ENCODE measurements at places on chromosomes 5 and 9.

- no peak for DNase-seq
Observed at GRCh38 chr5:139413153-139413552, 9.3 kb upstream of the SPATA24 start.

DNA sequence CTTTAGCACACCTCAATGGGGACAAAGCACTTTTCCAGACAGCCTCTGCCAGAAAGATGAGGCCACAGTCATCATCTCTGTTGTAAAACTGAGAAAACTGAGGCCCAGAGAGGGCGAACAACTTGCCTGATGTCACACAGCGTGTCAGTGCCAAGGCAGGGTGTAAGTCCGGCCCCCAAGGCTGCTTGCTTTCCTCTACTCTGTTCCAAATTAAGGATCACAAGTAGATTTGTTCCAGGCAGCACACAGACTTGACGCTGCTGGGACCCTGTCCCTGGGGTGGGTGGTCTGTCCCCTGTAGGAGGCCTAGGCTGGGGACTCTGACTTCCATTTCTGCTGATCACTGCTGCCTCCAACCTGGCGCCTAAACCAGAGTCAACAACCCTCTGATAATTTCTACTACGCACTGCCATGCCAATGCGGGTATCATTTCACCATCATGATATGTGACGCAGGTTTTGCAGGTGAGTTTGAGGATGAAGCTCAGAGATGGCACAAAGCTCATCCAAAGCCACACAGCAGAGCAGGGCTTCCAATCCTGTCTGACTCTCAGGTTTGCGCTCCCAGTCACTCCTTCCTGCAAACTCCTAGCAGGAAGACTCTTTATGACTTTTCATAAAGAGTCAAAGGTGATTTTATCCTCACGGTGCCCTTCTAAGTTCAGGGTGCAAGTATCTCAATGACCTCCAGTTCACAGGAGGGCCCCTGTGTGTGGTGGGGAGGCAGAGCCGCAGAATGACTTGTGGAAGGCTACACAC lies 13.5 kb upstream of the RALGDS start:
- DNase-seq: no peak

- no peak for DNase-seq
Observed at GRCh38 chr5:4246447-4246846, 650.8 kb downstream of the IRX1 start.

GRCh38 chr9:32672469-32672868 lies 37.0 kb upstream of the TAF1L start:
- no peak for DNase-seq

DNA sequence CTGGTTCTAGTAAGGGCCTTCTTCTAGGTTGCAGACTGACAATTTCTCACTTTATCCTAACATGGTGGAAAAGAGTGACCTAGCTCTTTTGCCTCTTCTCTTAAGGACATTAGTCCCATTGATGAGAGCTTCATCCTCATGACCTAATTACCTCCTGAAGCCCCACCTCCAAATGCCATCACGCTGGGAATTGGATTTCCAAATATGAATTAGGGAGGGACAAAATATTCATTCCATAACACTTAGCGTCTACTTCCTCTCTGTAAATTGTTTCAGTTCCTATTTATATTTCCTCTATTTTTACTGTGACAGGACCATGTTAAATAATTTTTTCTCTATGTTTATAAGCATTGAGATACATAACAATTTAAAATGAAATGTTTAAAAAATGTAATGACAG lies 408.8 kb downstream of the CDH10 start:
- DNase-seq: no peak

DNA sequence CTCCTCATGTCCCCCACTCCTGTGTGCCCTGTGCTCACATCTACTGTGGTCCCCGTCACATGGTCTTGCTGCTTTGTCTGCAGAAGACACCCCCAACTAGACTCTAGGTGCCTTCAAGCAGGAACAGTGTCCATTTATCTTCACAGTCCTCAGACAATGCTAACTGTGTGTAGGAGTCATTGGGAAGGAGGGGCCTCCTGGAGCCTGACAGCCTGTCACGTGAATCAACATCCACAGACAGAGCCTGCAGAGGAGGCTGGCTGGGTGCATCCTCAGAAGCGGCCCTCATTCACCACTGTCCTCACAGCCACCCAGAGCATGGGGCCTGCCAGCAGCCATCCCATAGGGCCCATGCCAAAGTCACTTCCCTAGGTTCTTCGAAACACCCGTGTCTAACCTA lies 98.7 kb downstream of the MED10 start:
- no peak for DNase-seq

DNA sequence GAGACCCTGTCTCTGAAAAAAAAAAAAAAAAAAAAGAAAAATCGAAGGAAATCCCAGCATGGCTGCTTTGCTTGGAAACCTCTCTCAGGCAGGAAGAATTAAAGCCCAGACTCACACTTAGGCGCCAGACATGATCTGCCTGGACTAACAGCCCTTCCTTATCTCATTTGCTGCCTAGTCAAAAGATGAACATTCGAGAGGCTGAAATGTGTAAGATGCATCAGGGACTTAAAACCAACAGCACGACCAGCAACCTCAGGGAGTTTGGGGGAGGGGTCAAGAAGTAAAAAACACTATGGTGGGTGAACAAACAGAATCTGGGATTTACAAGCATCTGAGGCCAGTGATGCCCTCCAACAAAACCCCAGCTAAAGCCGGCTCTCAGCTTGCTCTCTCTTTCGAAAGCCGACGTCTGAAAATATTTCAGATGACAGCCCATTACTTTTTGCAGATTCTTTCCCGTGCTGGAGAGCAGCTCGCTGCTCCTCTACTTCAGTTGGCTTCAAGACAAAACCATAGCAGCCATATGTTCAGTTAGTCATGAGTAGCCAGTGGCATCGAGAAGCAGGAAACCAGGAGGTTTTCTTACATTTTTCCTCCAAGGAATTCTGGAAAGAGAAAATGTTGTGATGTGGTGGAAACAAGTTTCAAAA lies 249.9 kb downstream of the MARCHF11 start:
- DNase-seq: no peak

DNA sequence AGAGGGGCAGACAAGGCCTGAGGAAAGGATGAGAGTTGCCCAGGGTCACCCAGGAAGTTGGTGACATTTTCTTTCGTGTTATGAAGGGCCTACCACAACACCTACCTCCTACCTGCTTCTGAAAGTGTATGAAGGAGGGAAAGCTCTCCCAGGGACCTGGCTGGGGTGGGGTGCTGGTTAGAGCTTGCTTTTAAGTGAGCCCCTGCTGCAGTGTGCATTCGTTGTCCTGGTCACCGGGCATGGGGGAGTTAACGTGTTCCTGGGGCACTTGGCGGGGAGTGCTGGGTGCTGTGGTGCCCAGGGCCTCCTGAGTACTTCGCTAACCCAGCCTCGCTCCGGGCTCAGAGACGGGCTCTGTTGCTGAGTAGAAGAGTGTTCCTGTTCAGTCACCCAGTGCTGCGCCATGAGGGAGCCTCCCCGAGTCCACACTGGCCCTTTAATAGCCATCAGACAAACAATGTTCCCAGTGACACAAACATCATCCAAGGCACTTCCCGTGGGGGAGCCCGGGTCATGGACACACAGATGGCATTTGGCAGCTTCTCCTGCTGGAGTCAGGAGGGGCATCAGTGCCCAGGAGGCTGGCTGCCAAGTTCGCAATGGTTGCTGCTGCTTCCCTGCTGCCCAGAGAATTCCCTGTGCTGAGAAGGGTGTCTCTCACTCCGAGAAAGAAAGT lies 85.7 kb downstream of the AMBP start:
- no peak for DNase-seq

- no peak for DNase-seq
Observed at GRCh38 chr9:132154863-132155567, 6.8 kb upstream of the NTNG2 start.

DNA sequence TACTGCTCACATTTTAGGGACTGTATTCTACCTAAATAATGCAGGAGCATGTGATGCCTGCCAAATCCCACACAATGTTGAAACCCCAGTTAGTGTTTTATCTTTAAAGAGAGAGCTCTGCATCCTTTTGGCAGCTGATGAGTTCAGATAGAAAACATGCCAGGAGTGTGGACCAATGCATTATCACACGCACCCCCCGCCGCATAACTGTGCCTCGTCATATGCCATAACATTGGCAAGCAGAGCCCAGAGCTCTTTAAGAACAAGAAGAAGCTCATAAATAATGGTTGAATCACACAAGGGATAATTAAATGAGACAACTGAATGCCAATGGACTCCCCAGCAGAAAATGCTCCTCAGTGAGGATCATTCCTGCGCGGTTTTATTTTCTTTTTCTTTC lies 52.8 kb upstream of the RORB start:
- DNase-seq: no peak

DNA sequence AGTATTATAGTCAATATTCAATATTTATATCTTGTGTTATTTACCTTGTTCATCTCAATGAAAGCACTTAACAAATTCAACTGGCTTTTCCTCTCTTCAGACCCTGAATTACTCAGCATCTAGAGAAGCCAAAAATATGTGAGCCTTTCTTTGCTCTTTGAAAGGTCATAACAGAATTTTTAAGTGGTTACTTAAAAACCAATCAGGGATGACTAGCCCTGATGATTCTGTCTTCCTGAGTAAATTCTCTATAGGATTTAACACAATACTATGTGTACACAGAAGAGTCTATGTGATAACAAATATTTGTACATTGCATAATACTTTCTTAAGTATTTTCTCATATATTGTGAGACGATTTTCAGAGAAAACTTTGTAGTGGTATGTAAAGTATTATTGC lies 546.3 kb downstream of the MAT2B start:
- DNase-seq: no peak

DNA sequence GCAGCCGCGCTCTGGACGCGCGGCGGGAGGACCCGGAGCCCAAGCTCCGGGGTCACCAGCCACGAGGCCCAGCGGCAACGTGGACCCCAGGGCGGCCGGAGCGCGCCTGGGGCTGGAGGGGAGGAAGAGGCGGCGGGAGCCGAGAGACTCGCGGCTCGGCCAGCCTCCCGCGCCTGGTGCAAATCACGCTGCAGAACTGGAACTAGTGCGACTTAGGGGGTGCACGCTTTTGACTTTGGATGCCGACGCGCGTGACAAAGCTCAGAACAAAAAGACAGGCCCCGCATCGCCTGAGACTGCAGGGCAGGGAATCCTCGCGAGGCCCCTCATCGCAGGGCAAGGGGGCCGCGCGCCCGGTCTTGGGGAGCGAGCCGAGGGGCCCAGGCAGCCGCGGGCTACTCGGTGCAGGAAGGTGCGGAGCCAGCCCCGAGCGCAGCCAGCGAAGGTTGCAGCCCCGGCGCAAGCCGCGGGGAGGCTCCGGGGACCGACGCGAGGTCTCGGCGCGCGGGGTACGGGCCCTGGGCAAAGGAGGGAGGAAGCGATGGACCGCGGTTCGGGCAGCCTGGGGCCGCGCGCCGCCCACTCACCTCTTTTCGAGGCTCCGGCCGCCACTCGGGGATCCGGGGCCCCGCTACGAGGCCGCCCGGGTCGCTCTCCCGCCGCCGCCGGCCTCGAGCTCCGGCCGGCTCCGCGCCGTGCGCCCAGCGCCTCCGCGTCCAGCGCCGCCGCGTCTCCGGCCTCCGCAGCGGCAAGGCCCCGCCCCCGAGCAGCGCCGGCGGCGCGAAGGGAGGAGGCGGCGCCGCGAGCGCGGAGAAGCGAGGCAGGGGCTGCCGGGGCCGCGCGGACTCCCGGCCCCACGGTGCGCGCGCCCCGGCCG lies at the start of gene GOLM1:
GOLM1 (minus strand) TSS at position 735 of the 877 bp plus-strand sequence. CDS start 20,238 bp downstream, outside the sequence.
- peak; percentile 68 for DNase-seq

DNA sequence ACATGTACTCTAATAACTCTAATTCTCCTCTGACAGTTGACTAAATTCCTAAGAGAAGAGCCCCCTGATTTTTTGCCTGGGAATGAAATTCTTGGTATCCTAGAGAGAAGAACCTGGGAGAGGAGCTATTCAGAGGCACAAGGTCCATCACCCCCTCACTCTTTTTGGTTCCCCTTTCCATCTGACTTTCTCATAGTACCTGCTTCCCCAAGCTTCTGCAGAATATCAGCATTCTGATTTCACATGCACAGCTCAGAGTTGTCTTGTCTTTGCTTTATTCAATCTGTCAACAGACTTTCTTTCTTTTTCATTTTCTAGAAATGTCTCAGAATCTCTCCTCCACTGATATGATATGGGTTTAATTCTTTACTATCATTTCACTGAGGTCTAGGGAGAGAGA lies 141.5 kb upstream of the FBXL17 start:
- DNase-seq: no peak

DNA sequence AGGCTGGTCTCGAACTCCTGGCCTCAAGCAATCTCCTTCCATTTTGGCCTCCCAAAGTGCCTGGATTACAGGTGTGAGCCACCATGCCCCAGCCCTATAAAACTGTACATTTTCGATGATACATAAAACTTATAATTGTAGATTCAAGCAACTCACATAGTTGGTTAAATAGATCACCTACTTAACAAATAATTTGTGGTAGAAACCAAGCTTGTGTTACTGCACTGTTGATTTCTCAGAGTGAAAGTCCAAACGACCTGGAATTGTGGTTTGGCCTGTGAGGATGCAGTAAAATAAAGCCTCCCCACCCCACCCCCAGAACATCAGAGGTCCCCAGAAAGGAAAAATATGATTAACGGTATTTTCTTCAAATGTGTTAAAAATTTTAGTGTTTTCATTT lies 92.7 kb downstream of the TRIO start:
- no peak for DNase-seq

GRCh38 chr5:122322801-122323548 lies 10.9 kb downstream of the SNCAIP start:
- DNase-seq: no peak

- no peak for DNase-seq
Observed at GRCh38 chr5:144219869-144220268, 49.2 kb downstream of the KCTD16 start.

- no peak for DNase-seq
Observed at GRCh38 chr5:78661044-78661443, 12.5 kb upstream of the LHFPL2 start.

- no peak for DNase-seq
Observed at GRCh38 chr5:142939006-142939405, 168.8 kb downstream of the ARHGAP26 start.

- no peak for DNase-seq
Observed at GRCh38 chr9:132651259-132651658, 18.5 kb downstream of the DDX31 start.

- peak; percentile 74 for DNase-seq
Observed at GRCh38 chr9:106697750-106698502, 165.0 kb upstream of the ZNF462 start.

GRCh38 chr5:173498739-173499470 lies 117.5 kb downstream of the BOD1 start:
- DNase-seq: no peak

DNA sequence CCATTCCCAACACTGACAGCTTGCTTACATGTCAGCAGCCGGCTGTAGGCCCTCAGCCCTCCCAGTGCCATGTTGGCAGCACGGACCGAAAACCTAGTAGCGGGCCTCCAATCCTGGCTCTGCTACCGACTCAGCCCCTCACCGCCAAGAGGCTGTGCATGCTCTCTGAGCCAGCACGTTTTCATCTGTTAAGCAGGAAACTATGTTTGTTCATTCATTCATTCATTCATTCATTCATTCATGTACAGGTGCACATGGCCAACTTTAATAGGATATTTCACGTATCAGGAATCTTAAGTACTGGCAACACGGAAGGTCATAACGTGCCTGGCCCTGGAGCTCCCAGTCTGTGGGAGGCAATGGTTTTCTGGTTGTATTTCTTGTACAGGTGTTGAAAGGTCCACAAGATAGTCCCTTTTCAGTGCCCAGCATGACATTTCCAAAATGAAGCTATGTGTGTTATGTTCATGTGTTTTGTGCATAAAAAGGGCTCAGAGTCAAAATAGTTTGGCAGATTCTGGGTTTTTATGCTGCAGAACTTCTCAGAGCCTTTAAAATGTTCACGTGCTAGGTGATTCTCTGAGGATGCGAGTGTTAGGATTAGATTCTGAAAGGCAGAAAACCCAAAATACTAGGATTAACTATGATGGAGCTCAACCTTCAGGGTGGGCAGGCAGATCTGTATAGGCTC lies 17.7 kb downstream of the SUSD3 start:
- no peak for DNase-seq

All from NCI-H1436 (cell line).